ENCODE measurements at places on chromosomes 5 and 9.

DNA sequence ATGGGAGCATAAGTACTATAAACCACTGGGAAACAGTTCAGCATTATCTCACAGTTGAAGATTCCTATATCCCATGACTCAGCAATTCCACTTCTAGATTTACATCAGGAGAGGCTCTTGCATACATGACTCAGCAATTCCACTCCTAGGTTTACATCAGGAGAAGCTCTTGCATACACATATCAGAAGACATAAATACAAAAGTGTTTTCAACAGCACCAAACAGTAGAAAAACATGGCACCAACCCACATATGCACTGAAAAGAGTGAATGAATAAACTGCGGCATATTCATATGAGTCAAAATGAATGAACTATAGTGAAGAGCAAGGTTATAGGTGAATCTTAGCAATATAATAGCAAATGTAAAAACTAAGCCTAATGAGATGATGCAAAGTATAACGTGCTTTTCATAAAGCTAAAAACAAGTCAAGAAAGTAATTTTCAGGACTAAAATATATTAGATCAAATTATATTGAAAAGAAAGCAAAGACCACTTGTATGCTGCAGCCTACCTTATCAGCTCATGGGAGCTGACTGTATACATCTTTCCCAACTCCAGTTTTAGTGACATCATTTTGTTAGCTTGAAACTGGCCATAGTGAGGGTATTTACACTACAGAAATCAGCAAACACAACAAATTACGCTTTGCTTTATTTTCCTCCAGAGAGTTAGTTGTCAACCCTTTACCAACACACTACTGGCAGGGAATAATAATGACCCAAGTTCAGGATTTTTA lies 95.8 kb downstream of the ANKRD18B start:
- DNase-seq = peak; percentile 88

GRCh38 chr5:53068291-53068836 lies 41.2 kb downstream of the MOCS2 start:
- DNase-seq = no peak

DNA sequence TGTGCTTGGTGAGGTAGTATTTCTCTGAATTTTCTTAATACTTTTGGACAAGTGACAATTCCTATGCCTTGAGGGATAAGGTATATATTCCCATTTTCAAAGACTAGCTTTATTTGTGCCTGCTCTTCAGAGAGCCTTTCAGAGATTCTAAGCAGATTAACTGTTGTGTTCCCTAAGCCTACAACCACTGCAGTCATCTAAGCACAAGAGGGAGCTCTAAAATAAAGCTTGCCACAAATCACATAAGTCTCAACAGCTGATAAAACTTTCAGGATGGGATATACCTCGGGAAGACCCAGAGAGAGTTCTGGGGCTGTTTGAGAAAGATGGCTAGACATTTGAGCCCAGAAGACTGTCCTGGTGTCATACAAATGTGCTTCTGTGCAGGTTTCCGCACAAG lies 157.3 kb downstream of the CYLC2 start:
- no peak for DNase-seq

DNA sequence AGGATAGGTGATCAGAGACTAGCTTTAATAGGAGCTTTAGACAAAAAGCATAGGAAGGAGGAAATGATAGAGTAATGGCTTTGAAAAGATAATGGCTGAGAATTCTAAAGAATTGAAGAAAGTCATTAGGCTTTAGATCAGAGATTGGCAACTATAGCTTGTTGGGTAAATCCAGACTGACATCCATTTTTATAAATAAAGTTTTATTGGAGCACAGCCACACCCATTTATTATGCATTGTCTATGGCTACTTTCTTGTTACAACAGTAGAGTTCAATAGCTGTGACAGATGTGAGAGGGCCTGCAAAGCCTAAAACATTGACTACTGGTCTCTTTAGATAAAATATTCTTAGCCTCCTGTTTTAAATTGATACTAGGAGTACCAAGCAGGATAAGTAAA lies 40.7 kb upstream of the FYB1 start:
- DNase-seq = no peak

DNA sequence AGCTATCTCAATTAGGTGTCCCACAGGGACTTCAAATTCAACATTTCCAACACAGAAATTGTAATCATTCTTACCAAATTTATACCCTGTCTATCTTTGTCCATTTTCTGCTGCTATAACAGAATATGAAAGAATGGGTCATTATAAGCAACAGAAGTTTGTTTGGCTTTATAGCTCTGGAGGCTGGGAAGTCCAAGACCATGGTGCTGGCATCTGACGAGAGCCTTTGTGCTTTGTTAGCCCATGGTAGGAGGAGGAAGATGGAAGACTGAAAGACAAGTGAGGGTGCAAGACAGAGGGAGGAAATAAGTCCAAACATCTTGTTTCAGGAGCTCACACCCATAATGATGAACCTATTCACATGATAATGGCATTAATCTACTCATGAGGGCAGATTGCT lies 72.2 kb downstream of the CWC27 start:
- DNase-seq = no peak

GRCh38 chr5:170393235-170393634 lies 4.1 kb upstream of the KCNMB1 start:
- DNase-seq = no peak

- DNase-seq = no peak
These were observed 22.3 kb downstream of the FBXW2 start for GRCh38 chr9:120770931-120771330.

DNA sequence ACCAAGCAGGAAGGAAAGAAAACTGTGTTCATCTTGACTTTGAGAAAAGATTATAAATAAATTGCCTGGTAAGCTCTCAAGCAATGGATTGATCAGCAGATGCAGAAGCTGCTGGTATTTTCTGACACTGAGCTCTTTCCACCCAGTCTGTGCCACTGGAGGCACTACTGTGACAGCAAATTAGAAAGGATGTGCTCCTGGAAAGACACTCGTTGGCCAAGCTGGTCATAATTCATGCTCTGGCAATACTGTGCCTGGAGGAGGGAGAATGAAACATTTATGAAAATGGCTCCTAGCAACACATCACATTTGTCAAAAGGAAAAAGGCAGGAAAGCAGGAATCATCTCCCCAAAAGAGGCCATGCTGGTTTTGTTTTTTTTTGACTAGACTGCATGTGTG lies 84.2 kb downstream of the CAVIN4 start:
- no peak for DNase-seq

- no peak for DNase-seq
These were observed 295.4 kb downstream of the CSNK1G3 start for GRCh38 chr5:123807177-123807945.

DNA sequence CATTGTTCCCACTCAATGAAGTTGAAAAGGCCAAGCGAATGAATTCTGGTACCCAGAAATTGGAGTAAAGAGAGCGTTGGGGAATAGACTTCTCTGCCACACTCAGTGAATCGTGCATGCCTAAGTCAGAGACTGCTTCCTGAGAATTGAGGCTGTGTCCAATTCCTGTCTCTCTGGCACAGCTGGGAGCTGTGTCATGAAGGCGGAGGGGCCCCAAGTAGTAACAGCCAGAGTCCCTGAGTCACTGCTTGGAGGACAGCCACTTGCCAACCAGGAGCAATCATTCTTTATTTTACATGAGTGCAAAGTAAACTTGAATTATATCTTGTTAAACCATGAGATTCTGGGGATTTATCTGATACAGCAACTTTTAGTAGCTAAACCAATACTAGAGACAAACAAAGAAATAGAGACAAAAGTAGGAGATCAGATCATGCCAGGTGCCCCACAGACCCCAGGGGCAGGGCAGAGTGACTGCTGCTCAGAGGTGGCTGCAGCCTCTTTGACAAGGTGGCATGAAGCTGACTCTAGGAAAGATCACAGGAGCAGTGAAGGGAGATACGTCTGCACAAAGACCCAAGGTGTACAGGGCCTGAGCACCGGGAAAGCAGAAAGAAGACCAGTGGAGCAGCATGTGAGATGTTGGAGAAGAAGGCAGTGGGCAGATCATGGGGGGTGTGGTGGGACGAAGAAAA lies 246.0 kb downstream of the GADD45G start:
- no peak for DNase-seq

GRCh38 chr9:113548221-113549041 lies 84.9 kb downstream of the RGS3 start:
- DNase-seq = no peak

DNA sequence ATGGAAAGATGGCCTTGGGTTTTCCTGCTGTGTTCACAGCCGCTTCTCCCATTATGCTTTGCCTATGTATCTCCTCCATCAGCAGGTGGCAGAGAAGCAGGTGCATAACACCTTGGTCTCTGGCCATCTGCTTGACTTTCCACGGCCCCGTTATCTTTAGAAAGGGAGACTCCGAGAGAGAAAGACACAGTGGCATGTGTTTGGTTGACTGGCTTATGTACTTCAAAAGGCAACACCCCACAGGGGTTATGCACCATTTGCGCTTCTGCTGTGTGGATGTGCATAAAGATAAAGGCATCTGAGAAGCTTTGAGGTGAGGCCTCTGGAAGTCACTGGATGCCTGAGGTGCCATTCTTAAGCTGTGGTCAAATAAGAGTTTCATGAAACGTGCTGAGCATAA lies 138.4 kb downstream of the EGFLAM start:
- DNase-seq = no peak

DNA sequence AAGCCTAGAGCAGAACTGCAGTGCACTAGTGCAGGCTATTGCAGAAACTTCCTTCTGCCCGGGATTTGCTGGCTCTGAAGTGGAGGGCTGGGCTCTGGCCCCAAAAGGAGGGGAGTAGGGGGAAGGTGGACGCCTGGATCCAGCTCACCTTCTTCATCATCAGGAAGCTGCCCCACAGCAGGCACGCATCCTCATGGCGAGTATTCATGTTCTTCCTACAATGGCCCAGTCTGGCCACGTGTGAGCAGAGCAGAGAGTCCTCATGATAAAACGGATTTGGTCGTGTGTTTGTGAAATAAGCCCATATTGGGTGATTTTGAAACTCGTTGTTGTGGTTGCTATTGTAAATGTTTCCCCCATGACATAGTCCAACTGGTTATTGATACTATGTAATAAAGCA lies 8.2 kb upstream of the GLIPR2 start:
- no peak for DNase-seq

Measured in A549 (cell line).